ENCODE measurements at places on chromosomes 1 and 21.

DNA sequence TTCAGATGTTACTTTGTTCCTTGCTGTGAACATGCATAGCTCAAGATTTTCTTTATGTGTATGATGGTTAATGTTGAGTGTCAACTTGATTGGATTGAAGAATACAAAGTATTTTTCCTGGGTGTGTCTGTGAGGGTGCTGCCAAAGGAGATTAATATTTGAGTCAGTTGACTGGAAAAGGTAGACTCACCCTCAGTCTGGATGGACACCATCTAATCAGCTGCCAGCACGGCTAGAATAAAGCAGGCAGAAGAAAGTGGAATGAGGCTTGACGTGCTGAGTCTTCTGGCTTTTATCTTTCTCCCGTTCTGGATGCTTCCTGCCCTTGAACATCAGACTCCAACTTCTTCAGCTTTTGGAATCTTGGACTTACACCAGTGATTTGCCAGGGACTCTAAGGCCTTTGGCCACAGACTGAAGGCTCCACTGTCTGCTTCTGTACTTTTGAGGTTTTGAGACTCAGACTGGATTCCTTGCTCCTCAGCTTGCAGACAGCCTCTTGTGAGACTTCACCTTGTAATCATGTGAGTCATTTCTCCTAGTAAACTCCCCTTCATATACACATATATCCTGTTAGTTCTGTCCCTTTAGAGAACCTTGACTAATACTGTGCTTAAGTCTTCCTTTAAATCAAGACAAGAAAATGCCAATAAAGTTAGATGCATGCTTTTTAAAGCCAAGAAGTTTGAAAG lies 626.6 kb downstream of the KCNT2 start:
- DNase-seq, result no peak

DNA sequence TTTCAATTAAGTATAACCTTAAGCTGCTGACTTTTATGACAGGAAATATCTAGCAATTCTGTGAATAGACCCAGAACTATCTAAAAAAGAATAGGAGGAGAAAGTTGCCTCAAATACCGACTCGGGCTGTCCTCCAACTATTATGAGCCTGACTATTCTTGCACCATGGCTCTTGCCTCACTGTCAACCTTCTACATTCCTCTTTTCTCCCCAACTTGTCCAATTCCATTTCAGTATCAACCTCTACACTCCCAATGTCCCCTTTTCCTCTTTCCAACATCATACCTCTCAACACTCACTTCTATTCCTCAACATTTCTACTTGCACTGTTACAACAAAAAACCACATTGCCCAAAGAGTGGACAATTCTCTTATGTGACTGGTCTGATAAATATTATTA lies 2.3 kb downstream of the ZZZ3 start:
- no peak for DNase-seq

- no peak for DNase-seq
Measured at GRCh38 chr1:158327481-158327880, 3.9 kb downstream of the CD1B start.

DNA sequence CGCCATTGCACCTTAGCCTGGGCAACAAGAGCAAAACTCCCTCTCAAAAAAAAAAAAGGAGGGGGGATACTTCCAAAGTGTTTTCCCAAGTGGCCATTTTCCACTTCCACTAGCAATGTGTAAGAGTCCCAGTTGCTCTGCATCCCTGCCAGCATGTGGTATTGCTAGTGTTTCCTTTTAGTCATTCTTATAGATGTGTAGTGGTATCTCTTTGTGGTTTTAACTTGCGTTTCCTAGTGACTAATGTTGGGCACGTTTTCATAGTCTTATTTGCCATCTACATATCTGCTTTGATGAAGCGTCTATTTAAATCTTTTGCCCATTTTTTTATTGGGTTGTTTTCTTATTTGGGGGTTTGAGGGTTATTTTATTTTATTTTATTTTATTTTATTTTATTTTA lies 31.1 kb downstream of the INAVA start:
- no peak for DNase-seq

- DNase-seq, result no peak
Measured at GRCh38 chr1:8122477-8123407, 96.6 kb upstream of the ERRFI1 start.

GRCh38 chr1:37692834-37693175 lies 489 bp downstream of the CDCA8 start:
- DNase-seq, result no peak

GRCh38 chr1:208204779-208205178 lies 39.4 kb downstream of the PLXNA2 start:
- no peak for DNase-seq

DNA sequence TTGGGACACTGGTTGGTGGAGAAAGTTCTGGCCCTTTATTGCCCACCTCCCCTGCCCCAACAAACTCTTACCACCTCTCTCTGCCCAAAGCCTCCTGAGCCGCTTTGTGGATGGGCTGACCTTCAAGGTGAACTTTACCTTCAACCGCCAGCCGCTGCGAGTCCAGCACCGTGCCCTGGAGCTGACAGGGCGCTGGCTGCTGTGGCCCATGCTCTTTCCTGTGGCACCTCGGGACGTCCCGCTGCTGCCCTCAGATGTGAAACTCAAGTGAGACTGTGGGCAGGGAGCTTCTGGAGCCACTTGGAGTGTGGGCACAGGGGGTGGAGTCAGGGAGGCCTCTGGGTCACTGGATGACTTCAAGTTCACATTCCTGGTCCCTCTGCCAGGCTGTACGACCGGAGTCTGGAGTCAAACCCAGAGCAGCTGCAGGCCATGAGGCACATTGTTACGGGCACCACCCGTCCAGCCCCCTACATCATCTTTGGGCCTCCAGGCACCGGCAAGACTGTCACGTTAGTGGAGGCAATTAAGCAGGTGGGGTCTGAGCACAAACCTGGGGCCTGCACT lies 12.5 kb downstream of the RHOC start:
- no peak for DNase-seq

DNA sequence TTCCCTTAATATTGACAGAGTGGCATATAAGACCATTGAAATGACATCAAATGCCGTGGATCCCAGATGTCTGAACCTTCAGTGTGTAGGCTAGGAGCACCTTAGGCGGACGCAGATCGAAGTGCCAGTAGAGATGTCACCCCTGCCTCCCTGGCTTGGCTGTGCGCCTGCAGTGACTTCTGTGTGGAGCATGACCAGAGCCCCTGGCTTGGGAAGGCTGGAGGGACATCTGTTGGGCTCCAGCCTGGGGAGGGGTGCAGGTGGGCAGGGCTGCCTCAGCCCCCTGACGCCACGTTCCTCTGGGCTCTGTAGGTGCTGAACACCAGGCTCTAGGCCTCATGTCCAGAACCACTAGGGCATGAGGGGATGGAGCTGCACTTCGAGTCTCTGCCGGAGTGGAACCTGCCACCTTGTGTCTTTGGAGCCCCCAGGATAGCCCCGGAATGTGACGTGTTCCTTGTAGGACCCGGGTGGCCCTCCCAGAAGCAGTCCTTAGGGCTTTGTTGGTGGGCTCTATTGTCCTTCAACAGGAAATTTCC lies 103.8 kb downstream of the ADARB1 start:
- DNase-seq, result no peak

DNA sequence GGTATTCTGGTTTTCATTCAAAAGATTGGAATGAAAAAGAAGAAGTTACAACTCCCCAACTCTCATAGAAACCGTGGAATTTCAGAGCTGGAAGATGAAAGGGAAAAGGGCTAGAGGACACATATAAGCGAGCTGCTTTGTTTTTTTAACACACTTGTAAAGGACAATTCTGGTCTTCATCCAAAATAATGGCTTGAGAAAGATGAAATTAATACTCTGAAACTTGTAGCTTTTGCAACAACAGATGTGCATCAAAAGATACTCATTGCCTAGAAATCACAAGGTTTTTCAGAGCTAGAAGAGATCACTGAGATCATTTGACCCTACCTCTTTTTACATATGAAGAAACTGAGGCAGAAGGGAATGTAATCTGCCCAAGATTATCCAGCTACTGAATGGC lies 25.6 kb downstream of the NR5A2 start:
- no peak for DNase-seq

- no peak for DNase-seq
Measured at GRCh38 chr1:54709547-54710292, 5.9 kb upstream of the TTC4 start.

DNA sequence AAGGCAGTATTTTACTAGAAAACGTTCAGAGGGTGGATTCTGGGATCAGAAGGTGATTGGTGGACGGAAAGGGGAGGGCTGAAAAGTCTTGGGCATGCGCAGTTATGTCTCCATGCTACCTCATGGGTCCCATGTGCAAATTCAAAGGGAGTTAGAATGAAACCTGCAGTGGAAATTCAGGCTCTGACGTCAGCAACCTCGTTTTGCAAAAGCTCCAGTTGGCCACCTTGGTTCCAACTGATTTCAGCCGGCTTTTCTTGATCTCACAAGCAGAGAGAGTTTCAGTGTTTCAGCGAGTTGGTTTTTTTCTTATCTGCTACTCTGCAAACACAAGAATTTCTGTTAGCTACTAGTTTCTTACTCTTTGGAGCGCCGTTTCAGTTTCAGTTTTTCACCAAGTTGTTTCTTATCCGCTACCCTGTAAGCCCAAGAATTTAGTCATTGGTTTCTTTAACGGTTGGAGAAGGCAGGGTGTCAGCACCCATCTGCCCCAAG lies 69.8 kb upstream of the PGBD5 start:
- peak; percentile 31 for DNase-seq

DNA sequence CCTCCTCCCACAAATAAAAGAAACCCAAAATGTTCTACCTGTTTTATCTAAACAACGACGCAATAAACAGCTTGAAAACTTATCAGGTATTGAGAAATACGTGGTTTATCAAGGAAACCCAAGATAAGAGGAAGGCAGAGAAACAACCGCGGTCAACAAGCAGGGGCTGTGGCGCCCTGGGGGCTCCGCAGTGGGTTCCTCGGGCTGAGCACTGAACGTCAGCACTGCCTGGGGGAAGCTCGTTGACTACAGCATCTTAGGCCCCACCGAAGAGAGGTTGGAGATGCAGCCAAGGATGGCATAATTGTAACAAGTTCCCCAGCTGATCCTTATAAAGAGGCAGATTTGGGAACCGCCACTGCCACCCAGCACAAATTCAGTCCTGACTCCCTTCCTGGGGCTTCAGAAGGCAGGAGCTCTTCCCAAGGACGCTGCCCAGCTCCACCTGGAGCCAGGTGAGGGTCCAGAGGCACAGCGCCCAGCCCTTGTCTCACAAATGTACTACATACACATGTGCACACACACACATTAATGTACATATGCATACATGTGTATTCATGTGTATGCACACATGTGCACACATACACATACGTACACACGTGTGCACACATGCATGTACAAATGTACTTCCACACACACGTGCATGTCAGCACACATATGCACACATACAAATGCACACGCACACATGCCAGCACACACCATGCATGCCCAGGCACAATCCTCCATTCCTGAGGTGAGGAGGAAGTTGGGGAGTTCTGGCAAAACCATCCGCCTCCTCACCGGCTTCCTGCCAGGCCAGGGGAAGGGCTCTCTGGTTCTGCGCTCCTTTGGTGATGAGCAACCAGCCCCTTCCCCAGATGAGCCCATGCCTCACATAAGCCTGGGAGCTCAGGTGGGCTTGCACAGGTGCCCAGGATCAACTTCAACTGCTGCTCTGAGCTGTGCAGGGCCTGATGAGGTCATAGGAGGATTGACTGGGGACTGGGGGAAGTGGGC lies 251.1 kb downstream of the NPHP4 start:
- no peak for DNase-seq

DNA sequence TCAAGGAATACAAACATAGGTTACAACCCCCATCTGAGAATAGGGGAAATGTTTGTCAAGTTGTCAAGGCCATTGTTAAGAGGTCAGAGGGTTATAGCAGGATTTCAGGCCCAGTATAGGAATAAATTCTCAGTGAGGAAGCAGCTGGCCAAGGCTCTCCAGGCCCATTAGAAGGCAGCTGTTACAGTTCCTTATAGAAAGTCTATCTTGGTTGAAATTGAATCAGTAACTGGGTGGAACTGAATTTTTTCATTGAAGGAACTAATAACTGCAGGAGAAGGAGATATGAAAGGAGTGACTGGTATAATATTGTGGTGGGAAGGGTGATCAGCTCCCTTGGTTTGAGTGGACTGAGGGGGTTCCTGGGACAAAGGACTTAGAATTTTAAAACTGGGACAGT lies 134.1 kb downstream of the CYYR1 start:
- no peak for DNase-seq

DNA sequence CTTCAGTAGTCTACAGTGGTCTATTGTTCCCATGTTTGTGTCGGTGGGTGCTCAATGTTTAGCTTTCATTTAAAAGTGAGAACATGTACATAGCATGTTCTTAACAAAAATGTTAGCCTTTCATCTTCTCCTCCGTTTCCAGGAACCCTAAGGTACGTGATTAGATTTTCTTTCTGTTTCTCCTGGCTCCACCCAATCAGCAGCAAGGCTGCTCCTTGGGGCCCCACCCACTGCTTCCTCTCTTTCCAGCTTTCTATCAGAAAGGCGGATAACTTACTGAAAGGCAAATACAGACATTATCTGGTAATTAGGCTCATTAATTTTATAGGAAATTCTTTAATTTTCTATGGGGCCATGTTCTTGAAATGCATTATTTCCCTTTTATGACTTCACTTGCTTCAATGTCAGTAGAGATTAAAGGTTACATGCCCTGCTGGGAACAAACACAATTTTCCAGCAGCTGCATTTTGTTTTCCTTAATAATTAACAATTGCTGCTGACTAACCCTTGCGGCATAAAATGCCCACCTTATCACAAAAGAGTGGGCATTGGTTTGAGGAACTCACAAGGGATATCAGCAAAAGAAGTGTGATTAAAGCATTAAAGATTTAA lies 324.9 kb upstream of the SNX7 start:
- DNase-seq, result no peak

DNA sequence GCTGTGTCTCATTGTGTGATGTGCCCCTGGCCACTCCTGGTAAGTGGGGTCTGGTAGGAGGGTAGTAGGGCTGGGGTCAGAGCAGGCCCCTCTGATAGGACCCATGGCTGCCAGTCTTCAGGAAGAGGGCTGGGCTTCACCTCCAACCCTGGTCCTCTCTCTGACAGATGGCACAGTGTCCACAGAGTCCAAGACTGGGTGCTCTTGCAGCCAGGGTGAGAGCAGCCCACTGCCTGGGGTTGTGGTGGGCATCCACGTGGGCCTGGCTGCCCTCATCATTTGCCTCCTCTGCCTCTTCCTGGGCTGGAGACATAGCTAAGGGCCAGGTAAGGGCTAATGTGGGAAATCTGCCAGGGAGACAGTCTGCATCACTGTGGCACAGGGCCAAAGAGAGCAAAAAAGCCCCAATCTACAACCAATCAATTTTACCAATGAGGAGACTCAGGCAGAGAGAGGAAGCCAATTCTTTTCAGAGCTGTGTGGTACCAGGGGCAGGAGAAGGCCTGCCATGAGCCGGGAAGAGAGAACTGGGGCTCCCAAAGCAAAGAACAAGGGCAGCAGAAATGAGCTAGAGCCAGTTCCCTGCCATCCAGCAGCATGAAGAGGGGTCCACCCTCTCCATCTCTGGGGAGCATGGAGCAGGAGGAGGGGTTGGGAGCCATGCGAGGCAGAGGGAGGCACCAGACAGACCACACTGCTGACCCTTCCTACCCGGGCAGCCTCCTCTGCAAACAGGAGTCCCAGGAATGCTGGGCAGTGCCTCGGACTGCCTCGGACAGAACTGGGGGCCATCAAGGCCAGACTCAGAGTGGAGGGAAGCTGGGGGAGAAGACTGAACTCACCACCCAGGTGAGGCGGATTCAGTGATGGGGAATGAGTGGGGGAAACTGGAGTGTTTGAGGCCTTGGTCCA lies 26.8 kb downstream of the SLC27A3 start:
- no peak for DNase-seq
